ENCODE measurements at places on chromosomes 6 and 20.

DNA sequence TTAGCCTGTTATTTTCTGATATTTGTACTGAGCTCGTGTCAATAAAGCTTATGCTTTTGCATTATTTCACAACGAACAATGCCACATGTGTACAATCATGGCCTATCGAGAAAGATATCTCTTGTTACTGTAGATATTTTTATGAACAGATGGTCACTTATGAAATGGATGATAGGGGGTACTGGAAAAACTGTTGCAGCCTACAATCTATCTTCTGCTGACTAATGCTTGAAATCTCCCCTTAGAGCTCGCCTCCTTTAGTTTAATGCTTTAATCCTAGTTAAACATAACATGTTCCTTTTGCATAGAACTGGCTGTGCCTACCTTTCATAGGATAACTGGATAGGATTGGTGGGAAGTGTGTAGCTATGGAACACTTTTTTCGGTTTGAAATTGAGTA, 296.2 kb downstream of the FARS2 start:
- DNase-seq: no peak

DNA sequence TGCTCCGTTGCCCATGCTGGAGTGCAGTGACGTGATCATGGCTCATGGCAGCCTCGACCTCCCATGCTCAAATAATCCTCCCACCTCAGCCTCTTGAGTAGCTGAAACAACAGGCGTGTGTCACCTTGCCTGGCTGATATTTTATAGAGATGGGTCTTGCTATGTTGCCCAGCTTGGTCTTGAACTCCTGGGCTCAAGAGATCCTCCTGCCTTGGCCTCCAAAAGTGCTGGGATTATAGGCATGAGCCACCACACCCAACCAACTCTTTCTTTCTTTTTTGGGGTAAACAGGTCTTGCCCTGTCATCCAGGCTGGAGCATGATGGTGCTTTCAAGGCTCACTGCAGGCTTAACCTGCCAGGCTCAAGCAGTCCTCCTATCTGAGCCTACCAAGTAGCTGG, 266.4 kb downstream of the CDKAL1 start:
- DNase-seq: no peak

- DNase-seq: no peak
Measured at GRCh38 chr6:1915226-1915625, 305.5 kb downstream of the FOXC1 start.

- no peak for DNase-seq
Measured at GRCh38 chr20:43919686-43920403, 5.2 kb downstream of the TOX2 start.

DNA sequence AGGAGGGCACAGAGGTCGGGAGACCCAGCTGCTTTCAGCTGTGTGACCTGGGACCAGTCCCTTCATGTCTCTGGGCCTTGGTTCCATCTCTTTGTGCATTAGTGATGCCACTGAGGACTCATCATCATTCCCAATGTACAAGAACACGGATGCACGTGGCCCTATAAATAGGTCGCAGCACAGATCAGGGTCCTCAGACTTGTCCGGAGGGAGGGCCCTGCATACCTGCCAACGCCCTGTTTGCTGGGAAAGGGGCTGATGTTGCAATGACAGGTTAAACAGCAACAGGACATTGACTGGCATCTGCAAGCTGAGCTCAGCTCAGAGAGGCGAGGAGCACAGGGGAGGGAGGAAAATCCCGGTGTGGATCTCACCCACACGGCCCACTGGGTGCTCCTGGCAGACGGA, 21.8 kb downstream of the TGM2 start:
- no peak for DNase-seq

GRCh38 chr6:116229287-116229913, 24.5 kb downstream of the TSPYL4 start:
- DNase-seq: peak; percentile 91

DNA sequence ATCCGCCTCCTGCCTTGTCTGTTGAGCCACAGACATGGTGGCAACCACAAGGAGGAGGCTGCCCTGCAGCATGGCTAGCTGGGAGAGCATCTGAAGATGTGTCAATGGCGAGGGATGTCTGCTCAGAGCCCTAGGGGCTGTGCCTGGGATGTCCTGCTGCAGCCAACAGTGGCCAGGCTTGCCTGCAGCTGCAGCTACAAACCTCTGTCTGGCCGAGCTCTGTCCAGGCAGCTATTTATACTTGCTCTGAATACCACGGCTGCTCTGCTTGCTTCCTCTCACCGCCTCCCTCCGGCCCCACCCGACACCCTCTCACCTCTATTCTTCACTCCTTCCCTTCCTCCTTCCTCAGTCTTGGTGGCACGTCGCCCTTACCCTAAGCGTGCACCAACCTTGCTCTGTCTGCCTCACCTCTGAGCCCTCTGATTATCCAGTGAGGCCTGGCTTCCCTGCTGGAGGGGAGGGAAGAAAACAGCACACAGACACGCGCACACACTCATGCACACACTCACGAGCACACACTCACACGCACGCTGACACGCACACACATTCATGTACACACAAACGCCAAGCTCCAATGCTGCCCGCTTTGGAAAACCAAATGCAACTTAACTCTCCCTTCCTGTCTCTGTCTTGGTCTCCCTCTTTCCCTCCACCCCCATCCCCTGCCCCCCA, at the start of gene ANGPT4:
ANGPT4 (minus strand) TSS at position 210 of the 675 bp plus-strand sequence; CDS start at position 90, 120 bp downstream.
- no peak for DNase-seq

- DNase-seq: no peak
Measured at GRCh38 chr6:25635886-25636317, 16.1 kb upstream of the SCGN start.
